ENCODE measurements at places on chromosomes 3 and 15. TPM values are rescaled to one million over a fixed set of nuclear protein-coding genes. Genes with fewer than 3 reads are reported as not detected.

The ALDH1A2 gene
- 1.4 TPM for total RNA-seq

The MESP2 gene
- total RNA-seq, result not detected

The MKRN3 gene
- 0.24 TPM for total RNA-seq

The PLA1A gene
- 0.18 TPM for total RNA-seq

The NEK10 gene
- total RNA-seq, result 3.3 TPM

The BCL2A1 gene
- not detected for total RNA-seq

The SOX14 gene
- not detected for total RNA-seq

The SSUH2 gene
- 0.57 TPM for total RNA-seq

The TIMP4 gene
- not detected for total RNA-seq

The SLC24A5 gene
- total RNA-seq, result not detected

The FES gene
- total RNA-seq, result 16.2 TPM

The SEMA3F gene
- total RNA-seq, result 23.6 TPM

The IGF2BP2 gene
- total RNA-seq, result 187 TPM

The LIPH gene
- 0.79 TPM for total RNA-seq

The MME gene
- total RNA-seq, result 0.93 TPM

The CALML4 gene
- total RNA-seq, result 11.9 TPM

The IFRD2 gene
- 49.0 TPM for total RNA-seq

The TNNC1 gene
- total RNA-seq, result 3.6 TPM

The SNX33 gene
- 29.3 TPM for total RNA-seq

The SLC27A2 gene
- total RNA-seq, result 10.6 TPM

The GANC gene
- 20.6 TPM for total RNA-seq

The PARP15 gene
- 0.55 TPM for total RNA-seq

The STRC gene
- total RNA-seq, result 1.6 TPM

The NLGN1 gene
- 5.7 TPM for total RNA-seq

The CLDN1 gene
- total RNA-seq, result 37.8 TPM

The MAP1A gene
- total RNA-seq, result 4.7 TPM

The ALDH1L1 gene
- 4.7 TPM for total RNA-seq

The CCDC54 gene
- not detected for total RNA-seq

Measured in progenitor cell of endocrine pancreas (in vitro differentiated cells).